ENCODE measurements at places on chromosomes 1 and 21.

- no peak for DNase-seq
Measured at GRCh38 chr1:76203127-76203526, 128.6 kb downstream of the ST6GALNAC3 start.

- no peak for DNase-seq
Measured at GRCh38 chr1:90591355-90591969, 125.6 kb downstream of the BARHL2 start.

DNA sequence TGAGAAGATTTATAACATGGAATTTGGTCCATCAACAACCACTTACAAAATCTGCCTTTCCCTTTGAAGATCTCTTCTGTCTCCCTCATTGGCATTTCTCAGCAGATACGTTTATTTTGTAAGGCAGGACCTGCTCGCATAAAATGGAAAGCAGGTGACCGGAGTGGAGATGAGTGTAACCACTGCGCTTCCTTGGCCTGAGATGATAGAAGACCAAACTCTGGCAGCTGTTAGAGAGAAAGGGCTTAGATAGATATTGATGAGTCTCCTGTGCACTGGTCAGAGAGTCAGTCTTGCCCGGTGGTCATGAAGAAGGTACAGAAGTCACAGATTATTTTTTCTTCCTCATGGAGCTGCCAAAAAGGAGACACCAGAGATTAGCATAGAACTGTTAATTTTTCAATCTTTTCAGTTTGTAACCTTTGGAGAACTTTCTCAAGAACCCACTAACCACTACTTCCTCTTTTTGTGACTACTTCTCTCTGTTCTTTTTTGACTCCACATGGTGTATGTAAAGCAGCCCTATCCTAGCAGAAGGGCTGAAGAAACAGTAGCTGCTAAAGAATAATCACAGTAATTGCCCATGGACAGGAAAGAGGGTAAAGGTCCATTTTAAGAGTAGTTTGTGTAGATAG, 47.6 kb downstream of the FCRL3 start:
- DNase-seq, result no peak

DNA sequence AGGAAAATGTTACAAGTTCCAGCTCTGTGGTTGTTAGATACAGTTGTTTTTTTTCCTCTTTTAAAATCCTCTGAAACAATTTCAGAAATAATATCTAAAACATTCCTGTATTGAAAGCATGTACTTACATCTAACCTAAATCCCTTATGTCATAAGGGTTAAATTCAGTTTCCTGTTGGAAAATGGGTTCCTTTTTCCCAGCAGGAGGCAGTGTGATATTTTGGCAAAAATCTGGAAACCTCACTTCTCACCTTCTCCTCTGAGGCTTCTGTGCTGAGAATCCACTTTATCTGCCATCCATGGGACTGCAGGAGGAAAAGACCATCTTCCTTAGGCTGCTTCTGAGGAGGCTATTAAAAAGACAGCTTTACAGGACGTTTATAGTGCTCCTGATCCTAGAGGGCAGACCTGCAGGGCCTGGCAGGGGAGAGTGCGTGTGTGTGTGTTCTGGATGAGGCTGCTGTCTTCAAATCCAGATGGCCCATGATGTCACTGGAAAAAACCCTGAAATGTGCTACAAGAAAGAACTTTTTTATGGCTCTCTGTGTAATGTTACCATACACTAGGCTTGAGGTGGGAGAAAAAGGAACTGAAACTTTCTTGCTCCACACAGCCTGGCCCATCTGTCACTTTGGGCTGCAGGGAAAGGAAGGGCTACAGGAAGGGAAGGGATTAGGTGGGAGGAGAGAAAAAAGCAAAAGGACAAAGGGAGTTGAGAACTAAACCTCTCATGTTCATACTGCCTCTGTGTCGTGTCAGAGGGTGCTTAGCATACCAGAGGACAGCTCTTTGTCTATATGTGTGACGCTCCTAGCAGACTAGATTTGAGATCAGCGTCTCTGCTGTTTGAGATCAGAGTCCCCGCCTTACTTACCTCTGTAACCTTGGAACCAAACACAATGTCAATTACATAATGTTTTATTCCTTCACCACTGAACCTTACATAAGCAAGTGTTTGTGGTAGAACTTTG, 379.2 kb upstream of the SPAG17 start:
- DNase-seq, result peak; percentile 10

- no peak for DNase-seq
Measured at GRCh38 chr1:145942871-145943270, 14.9 kb downstream of the LIX1L start.

DNA sequence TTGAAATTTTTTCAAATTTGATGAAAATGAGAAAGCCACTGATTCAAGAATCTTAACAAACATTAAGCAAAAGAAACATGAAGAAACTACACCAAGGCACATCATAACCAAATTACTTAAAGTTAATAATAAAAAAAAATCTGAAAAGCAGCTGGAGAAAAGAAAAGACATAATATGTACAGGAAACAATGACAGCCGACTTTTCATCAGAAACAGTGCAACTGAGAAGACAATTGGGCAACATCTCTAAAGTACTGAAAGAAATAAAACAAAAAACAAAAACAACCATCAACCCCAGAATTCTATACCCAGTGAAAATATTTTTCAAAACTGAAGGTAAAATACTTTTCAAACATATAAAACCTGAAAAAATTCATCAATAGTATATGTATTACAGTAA, 73.8 kb upstream of the DMRTA2 start:
- no peak for DNase-seq

DNA sequence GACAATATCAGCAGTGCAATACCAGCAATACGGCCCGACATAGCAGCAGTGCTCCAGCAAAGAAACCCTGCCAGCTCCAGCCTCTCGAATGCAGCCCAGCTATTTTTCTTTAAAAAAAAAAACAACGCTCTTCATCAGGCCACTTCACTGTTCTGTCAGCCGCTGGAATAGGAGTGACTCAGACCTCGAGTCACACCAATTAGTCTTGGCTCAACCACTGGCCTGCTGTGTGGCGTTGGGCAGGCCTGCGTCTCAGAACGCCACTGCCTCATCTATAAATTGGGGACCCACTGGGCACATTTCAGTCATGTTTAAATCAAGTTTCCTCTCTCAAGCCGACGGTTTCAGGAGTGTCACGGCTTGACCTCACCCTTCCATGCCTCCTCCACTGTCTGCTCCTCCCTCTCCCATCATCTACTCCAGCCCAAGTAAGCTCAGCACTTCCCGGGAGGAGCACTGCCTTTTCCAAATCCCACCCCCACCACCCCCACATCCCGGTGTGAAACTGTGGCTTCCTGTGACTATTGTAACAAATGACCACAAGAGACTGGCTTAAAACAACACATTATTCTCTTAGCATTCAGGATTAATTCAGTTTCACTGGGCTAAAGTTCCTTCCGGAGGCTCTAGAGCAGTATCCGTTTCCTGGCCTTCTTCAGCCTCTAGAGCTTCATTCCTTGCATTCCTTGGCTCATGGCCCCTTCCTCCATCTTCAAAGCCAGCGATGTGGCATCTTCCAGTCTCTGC, 71.9 kb upstream of the EFHD2 start:
- peak; percentile 87 for DNase-seq

- no peak for DNase-seq
Measured at GRCh38 chr1:234545517-234546386, 64.2 kb downstream of the IRF2BP2 start.

DNA sequence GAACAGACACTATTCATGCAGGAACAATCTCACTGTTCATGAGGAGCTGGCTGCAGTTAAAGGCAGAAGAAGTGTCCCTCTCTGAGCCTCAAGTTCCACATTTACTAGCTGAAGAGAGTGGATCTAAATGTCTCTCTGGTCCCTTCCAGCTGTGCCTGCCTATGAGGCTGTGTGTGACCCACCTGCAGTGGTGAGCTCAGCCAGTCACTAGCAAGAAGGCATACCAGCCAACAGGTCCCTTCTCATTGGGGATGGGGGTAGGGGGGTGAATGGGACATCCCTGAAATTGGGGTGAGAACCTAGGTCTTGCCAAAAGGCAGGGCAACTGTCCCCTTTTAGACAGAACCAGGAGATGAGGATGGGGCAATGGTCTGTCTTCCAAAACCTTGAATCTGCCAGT, 13.6 kb downstream of the RD3 start:
- DNase-seq, result no peak

GRCh38 chr1:151680826-151681225, 35.8 kb downstream of the CELF3 start:
- peak; percentile 96 for DNase-seq

GRCh38 chr1:211082824-211083223, 51.1 kb downstream of the KCNH1 start:
- DNase-seq, result no peak

DNA sequence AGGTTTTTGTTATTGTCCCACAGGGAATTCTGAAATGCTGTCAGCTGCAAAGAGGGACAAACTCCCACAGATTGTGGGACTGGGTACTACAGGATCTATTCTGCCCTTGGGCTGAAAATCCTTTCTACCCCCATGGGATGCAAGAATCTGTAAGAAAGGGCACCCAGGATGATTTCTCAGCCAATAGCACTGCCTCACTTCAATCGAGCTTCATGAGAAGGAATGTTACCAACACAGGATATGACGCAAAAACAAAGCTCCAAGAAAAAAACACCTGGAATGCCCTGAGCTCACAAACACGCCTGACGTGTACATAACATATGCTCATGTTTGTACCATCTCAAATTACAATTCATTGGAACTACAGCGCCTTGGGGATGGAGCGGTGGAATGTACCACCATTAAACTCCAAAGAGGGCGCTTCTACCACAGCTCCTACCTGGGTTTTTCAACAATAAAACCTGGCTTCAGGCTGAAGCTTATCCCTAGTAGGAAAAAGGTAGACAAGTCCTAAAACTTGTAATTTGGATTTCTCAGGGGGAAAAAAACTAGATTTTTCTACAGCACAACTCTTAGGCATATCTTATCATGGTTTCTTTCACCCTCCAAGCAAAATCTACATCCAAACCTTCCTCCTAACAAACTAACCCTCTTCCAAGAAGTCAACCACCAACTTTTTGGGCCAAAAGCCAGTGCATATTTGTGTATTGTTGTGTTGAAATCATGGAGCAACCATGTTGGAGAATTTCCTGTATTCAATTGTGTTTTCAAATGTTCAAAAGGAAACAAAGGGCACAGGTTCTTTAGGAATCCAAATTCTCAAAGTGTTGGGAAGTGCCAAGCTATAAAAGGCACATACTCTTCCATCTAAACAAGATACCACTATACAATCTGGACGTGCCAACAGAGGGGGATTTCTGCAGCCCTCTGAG, 78.9 kb downstream of the TGFBR3 start:
- DNase-seq, result peak; percentile 30

GRCh38 chr1:247007511-247008405, at the start of gene ZNF695:
Gene ZNF695, minus strand, starts transcription at chr1:247008057. Its CDS starts 149 bp downstream, at chr1:247007908.
- DNase-seq, result peak; percentile 100

- DNase-seq, result peak; percentile 93
Measured at GRCh38 chr1:89524369-89525168, at the start of gene LRRC8B. Gene LRRC8B, plus strand, starts transcription at chr1:89524829. Its CDS starts 57,822 bp downstream, at chr1:89582651.

GRCh38 chr1:46248122-46248920, 758 bp downstream of the RAD54L start:
- DNase-seq, result peak; percentile 70

DNA sequence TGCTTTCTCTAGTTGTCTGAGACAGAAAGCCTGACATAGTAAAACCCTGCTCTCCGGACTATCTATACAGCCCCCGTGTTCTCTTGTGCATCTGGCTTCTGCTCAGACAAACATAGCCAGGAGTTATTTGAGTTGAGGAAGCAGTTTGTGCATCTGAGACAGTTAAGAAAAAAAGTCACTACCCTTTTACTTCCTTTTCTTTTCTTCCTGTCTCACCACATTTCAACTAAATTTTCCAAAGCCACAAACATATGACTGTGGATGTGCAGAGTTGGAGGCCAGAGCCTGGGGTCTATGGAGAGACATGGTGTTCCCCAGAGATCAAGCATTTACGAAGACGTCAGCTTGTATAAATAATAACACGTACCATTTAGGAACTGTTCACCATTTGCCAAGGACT, 158.5 kb upstream of the FGGY start:
- no peak for DNase-seq

DNA sequence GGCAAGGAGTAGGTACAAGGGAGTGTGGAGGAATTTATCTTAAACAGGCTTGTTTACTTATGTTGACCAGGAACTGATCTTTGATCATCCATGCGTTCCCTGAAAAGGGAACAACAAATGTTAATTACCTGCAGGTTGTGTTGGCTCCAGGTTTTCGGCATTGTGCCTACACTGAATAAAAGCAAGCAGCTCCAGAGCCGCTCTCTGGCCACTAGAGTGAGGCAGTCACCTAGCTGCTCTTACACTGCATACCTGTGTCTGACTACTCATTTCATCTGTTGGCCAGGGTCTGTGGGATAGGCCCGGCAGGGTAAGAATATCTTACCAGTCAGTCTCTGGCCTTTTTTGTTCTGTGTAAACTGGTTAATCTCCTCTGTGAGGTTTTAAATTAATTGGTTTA, 183.6 kb downstream of the HFM1 start:
- no peak for DNase-seq

- no peak for DNase-seq
Measured at GRCh38 chr1:245310571-245311531, 156.1 kb downstream of the KIF26B start.

- no peak for DNase-seq
Measured at GRCh38 chr1:150487763-150488115, 520 bp downstream of the TARS2 start.

DNA sequence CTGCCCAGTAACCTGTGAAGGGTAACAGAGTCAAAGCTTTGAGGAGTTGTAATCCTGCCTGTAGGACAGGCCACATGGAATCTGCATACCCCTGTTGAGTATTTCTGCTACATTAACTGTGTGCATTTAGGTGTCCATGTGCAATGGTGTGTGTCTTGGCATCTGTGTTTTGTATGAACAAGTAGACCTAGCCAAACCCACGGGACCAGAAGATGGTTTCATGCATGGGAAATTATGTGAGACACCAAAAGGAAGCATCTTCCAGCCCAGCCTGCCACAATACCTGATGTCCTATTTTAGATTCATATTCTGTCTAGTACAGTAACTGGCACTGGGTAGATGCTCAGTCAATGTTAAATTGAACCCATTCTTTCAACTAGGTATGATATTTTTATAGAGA, 70.8 kb upstream of the KCND3 start:
- DNase-seq, result no peak

DNA sequence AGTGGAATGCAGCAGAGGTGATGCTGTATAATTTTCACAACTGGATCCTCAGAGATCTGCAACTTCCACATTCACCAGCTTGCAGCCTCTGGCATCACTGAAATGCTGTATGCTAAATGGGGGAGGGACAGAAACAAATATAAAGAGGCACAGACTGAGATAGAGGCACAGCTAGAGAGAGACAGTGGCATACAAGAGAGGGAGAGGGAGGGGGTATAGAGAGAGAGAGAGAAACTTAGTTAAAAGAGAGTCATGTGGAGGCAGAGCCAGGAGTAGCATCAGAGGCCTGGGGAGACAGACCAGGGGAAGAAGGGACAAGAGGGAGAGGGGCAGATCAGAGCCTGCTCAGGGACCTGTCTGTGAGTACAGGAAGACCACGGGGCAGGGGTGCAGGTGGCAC, 84.5 kb upstream of the GRIK3 start:
- DNase-seq, result no peak

GRCh38 chr21:23016617-23017016, 2018.4 kb downstream of the NCAM2 start:
- peak; percentile 62 for DNase-seq

- no peak for DNase-seq
Measured at GRCh38 chr1:44000122-44000665, 8.8 kb downstream of the CCDC24 start.
